ENCODE measurements at places on chromosomes 6 and 20. TPM values are rescaled to one million over a fixed set of nuclear protein-coding genes. Genes with fewer than 3 reads are reported as not detected.
A peak's percentile ranks its signal among the peaks of the same experiment; 100 is the strongest.

Gene CFB
- total RNA-seq, result not detected

Gene TNFRSF21
- total RNA-seq, result 0.09 TPM

Gene GCNT2
- total RNA-seq, result 4.3 TPM

Gene SLC26A8
- total RNA-seq, result not detected

Gene POU5F1
- not detected for total RNA-seq

Gene HCK
- total RNA-seq, result not detected

Gene OTOR
- not detected for total RNA-seq

Gene FAM162B
- total RNA-seq, result not detected

Gene PRSS16
- total RNA-seq, result 0.82 TPM

Gene MLIP
- total RNA-seq, result not detected

Gene MROH8
- total RNA-seq, result 2.3 TPM

Gene EYA4
- total RNA-seq, result not detected

Gene CALHM6
- 3.8 TPM for total RNA-seq

Gene GABRR2
- 1.0 TPM for total RNA-seq

Gene RFX6
- total RNA-seq, result not detected

Gene TPBG
- total RNA-seq, result not detected

- DNase-seq, result no peak
These were observed 174.8 kb upstream of the ARG1 start for GRCh38 chr6:131398176-131398575.

DNA sequence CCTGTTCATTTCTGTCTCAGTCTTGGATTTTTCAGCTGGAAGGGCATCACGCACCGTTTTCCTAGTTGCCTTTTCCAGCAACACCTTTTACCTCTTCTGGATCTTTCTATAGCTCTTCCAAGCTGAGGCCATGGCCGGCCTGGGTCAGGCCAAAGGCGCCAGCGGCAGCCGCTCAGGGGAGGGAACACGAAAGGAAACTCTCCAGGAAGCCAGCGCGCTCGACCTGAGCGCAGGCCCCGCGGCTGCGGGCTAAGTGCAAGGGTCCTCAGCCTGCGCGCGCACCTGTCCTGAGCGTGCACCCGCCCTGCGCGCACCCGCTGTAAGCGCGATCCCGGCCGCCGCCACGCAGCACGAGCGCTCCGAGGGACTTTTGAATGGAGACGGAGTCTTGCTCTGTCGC is 43.8 kb upstream of the TMEM181 start:
- no peak for DNase-seq

GRCh38 chr20:64188682-64189529 is 24.7 kb downstream of the MYT1 start:
- no peak for DNase-seq

DNA sequence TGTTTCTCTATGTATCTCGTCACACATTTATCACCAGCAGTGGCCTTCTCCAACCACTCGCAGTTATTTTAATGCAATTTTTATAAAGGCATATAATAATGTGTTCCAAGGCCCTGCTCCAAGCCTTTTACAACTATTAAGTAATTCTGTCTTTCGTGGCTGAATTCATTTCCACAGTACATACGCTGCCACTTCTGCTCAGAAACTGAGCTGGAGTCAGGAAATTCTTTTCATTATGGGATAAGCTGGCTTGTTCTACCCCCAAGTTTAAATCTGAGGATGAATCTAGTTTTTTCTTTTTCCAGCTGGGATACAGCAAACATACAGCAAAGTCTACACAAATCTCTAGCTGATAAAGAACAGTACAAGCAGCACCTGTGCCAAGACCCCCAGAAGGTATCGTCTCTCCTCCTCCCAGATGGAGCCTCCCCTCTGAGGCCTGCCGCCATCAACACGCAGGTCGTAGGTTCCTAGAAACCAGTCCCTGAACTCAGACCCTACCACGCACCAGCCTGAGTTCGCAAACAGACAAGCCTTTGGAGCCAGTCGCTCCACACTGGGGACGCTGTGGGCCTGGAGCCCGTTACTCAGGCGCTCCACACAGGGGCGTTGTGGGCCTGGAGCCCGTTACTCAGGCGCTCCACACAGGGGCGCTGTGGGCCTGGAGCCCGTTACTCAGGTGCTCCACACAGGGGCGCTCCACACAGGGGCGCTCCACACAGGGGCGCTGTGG is 263.5 kb downstream of the THBS2 start:
- no peak for DNase-seq

GRCh38 chr20:53828088-53828681 is 234.5 kb upstream of the ZNF217 start:
- DNase-seq, result no peak

DNA sequence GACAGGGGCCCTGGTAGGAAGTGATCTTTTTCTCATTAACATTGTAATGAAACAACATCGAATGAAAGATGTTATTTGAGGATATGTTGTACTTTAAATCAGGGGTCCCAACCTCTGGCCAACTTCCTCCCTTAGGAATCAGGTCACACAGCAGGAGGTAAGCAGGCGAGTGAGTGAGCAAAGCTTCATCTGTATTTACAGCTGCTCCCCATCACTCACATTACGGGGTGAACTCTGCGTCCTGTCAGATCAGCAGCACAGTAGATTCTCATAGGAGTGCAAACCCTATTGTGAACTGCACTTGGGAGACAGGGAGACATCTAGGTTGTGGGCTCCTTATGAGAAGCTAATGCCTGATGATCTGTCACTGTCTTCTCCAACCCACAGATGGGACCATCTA is 19.9 kb downstream of the EPM2A start:
- DNase-seq, result no peak

GRCh38 chr6:36626636-36627035 is 32.5 kb downstream of the SRSF3 start:
- DNase-seq, result no peak

DNA sequence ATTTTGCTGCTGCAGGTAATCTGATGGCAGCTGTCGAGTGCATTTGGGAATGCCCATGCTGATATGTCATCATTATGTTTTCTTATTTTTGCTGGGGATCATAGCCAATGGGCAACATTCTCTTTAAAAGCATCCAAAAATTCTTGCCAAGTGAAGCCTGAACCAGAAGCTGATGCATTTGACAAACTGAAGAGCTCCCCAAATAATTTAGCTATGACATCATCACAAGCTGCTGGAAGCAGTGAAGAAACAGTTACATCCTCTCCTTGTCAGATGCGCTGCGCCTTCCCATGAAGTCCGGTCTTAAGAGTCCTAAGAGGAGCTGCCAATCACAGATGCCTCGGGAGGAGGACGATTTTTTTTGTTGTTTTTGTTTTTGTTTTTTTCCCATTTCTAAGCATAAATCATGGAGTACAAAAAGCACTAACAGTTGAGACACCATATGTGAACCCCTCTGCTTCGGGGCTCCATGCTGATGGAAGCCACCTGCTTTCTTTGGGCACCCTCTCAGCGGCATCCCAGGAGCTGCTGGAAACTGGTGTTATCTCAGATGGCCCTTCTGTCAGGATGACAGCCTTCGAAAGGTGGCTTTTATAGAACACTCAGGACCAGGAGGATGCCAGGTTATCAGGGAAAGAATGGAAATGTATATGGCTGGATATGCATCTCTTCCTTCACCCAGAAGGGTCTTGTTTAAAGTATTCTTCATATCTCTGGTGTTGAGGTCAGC is 56.1 kb upstream of the FOXQ1 start:
- no peak for DNase-seq

DNA sequence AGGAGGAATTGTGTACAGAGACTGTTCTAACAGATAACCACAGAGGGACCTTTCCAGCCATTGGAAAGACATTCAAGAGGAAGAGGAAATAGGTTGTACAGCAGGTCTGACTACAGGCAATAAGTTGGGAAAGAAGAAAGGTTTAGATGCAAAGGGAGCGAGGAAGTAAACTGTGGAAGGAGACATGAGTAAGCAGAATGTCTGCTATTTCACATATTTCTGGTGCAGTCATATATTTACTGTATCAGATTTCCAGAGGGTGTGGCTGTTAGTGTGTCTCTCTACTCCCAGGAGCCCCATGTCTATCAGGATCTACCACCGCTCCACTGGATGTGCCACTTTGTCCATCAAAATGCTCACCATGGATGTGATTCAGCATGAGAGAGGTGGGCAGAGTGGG is 25.9 kb downstream of the MRS2 start:
- no peak for DNase-seq

- DNase-seq, result no peak
These were observed 88.0 kb upstream of the ADGRF1 start for GRCh38 chr6:47130086-47130485.

GRCh38 chr6:31143148-31143547 is 4.3 kb upstream of the PSORS1C2 start:
- DNase-seq, result no peak

GRCh38 chr6:35376281-35376680 is 33.9 kb downstream of the PPARD start:
- no peak for DNase-seq

- DNase-seq, result no peak
These were observed 22.1 kb upstream of the EYA2 start for GRCh38 chr20:46872328-46873211.

GRCh38 chr6:15386756-15387112 is 140.9 kb downstream of the JARID2 start:
- no peak for DNase-seq

DNA sequence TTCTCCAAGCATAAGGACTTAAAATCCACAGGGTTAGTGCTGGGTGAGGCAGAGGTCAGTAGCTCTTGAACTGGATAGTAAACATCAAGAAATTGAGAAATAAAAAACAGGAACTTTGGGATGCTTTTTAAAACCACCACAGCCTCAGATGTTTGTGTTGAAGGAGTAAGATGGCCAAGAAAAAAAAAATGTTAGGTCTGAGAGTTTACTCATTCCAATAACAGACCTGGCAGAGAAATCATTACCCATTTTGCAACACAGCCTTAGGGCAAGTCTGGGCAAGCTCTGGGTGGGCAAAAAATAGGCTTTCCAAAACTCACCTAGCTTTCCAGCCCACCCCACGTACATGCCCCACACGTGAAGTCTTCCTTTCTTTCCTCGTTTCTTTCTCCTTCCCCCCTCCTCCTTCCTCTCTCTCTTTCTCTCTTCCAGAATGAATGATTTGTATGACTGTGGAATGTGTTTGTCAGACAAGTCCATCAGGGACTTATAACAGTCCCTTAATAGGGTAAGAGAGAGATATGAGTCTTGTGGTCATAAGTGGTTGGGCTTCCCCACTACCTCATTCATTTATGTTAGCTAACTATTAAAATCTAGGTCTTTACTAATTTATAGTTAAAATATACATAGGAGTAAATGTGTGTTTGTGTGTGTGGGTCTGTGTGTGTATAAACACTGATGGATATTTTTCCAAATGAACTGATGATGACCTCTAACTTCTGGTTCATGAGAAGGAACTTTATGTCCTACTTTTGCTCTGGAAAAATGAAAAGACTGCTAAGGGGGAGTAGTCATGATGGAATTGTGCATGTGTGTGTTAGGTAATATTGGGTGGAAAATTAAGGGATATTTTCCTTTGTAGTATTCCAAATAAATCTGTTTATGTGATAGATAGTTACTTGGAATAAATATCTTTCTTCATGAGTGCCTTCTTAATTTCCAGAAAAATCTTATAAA is 18.0 kb upstream of the DSE start:
- DNase-seq, result no peak

DNA sequence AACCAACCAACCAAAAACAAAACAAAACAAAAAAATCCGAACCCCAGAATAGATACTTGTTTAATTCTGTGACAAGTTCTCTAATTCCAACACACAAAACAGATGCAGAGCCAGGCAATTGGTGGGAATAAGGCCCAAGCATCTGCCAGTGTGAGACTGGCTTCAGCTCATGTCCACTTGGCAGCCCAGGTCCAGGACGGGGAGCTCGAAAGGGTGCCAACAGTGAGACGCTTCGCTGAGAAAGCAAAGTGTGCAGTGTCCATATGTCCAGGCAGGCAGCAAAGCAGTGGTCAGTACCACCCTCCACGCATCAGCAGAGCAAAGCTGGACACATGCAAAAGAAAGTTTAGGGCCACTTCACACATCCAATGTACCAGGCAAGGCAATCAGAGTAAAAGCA is 102.9 kb downstream of the RALGAPA2 start:
- DNase-seq, result no peak

DNA sequence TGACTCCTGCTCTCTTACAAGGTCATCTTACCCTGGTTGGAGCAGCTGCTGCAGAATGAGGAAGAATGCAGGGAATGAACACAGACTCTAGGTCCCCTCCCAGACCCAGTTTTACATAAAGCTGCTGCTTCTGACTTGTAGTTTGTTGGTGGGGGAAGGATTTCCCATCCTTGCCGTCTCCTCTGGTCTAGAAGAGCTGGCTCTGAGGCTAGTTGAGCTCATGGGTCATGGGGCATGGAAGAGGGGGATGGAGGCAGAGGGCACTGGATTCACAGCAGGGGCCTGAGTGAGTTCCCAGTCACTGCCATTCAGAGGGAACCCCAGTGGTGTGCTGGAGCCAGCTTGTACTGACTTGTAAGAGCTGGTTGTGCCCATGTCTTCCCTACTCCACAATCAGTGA is 9.2 kb upstream of the GUCA1A start:
- DNase-seq, result no peak

DNA sequence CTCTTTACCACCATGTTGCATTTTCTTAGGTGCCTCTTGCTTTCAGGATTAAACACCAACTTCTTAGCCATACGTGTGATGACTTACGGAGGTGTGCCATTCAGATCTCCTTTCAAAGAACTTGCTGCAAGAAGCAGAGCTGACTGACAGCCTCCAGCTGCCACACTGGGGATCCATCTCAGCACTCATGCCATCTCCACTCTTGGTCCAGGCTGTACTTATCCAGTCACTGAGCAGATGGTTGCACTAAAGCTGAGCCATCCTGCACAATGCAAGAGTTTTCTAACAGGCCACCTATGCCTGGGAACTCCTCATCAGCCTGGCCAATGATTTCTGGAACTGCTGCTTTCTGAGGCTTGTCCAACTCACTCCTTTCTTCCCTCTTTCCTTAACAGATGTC is 31.4 kb upstream of the KIF6 start:
- DNase-seq, result no peak

DNA sequence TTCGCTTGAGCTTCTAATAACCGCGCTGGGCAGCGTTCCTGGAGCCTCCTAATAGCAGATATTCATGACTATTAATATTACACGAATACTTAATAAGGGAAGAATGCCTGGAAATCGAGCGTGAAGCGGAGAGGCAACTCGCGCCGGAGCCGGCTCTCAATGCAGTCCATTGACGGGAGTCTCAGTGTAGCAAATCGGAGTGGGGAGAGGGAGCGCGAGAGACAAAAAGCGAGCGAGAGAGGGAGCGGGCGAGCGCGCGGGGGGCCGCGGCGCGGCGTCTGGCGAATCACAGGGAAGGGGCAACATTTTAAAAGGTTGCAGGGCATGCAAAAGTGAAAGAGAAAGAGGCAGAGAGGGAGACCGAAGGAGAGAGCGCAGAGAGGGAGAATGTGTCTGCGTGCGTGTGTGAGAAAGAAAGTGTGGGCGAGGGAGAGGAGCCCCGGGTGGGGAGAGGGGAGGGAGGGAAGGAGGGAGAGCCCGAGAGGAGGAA is 2.9 kb downstream of the TFAP2A start:
- DNase-seq, result peak; percentile 52

- peak; percentile 52 for DNase-seq
These were observed at the start of gene TEAD3 for GRCh38 chr6:35496841-35497570. TEAD3 (minus strand) TSS chr6:35497079.

GRCh38 chr20:10412591-10413408 is 21.2 kb downstream of the MKKS start:
- DNase-seq, result no peak

GRCh38 chr6:76792394-76792793 is 670.9 kb downstream of the HTR1B start:
- no peak for DNase-seq

Data from activated CD8-positive, alpha-beta memory T cell treated with anti-CD3 and anti-CD28 coated beads, Interleukin-2, amount 10 ng/mL, durations not matched to agents 7 days and 5 days (primary cell).